SJSA1 (cell line): ENCODE measurements at places on chromosomes 1 and 21.

DNA sequence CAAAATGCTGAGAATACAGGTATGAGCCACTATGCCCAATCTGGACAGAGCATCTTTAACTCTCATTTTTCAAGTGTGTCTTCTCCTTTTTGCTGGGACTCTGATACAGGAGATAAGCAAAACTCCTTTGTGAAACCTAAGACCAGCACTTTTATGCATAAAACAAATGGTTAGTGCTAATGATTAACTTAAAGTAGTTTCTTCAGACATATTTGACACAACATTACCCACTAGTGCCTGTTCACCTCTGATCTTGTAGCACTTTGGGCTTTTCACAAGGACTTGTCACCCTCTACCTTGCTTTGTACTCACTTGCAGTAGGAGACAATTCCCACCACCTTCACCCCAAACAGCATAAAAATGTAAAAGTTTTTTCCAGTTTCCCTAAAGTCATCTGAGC is 216.3 kb downstream of the RGS7 start:
- DNase-seq: no peak

DNA sequence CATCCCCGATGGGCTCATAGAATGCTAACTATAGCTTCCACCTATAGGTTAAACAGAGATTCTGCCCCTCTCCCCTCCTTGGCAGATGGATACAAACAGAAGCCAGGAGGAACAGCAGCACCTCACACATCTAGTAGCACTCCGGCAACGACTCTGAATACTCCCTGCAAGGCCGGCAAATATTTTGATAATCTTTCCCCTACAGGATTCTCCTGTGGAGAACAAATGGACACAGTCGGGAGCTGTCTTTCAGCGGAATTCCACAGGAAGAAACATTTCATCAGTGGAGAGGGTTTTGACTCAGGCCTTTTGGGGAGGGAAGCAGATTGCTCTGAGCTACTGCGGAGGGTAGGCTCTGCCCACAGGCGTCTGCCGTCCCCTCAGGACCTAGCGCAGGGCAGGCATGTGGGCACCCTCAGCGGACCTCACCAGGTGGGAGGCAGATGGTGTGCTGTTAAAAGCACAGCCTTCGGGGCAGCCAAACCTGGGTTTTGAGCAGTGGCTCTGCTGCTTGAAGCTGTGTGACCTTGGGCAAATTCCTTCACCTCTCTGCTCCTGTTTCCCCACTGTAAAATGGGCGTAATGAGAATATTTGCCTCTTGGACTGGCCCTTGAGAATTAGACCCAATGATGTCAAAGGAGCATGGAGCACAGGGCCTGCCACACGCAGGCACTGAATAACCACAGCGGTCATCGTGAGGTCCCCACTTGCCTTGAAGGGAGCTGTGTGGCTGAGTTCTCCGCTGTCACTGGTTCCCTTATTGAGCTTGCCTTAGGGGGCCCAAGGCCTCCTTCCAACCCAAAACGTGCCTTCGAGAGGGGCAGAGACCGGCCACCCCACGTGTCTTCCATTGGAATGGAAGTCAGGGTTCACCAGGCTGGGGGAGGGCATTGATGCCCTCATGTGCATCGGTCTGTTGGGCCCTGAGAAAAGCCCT is 19.2 kb upstream of the BCAR3 start:
- DNase-seq: no peak

GRCh38 chr21:42223826-42224575 is 5.1 kb downstream of the ABCG1 start:
- no peak for DNase-seq

- no peak for DNase-seq
Observed at GRCh38 chr1:160821627-160822026, 25.7 kb downstream of the LY9 start.

DNA sequence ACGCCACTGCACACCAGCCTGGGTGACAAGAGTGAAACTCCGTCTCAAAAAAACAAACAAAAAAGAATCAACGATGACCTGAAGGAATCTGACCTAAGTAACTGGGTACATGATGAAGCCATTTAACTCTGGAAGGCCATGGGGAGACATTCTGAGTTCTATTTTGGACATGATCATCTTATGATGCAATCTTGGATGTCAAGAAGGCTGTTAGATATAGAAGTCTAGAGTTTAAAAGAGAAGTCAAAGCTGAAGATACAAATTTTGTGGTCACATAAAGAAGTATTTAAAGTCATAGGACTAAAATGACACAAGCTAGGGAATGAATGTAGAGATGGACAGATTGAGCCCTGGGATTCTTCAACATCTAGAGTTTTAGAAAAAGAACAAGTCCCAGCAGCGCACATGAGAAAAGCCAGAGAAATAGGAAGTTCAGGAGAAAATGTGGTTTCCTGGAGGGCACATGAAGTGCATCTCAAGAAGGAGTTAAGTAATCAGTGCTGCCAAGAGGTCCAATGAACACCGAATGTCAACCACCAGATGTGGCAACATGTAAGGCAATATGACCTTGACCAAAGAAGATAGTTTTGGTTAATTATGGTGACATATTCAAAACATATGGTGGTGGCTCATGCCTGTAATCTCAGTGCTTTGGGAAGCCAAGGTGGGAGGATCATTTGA is 26.8 kb downstream of the ELK4 start:
- DNase-seq: no peak

GRCh38 chr1:225361176-225361575 is 66.7 kb downstream of the LBR start:
- no peak for DNase-seq

GRCh38 chr1:189682591-189682990 is 795.1 kb downstream of the BRINP3 start:
- no peak for DNase-seq

DNA sequence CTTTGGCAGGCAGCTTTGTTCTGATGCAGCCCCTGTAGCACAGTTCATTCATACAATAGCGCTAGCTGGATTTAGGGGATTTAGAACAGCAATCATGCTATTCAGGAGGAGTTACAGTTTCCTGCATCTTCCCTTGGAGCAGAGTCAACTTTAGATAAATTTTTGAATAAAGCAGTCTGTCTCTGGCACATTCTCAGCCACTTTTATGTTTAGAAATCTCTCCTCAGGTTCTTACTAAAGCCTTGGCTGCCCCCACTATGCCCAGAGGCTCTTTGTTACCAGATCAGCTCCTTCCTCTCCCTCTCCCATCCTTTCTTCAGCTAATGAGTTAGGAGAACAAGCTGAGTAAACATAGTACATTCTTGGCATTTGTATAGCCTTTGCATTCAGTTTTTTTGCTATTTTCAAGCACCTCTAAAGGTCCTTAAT is 17.0 kb upstream of the PIGC start:
- DNase-seq: no peak

GRCh38 chr1:14189381-14189780 is 409.1 kb upstream of the KAZN start:
- DNase-seq: no peak

GRCh38 chr1:183554577-183554976 is 35.7 kb downstream of the NCF2 start:
- no peak for DNase-seq

- no peak for DNase-seq
Observed at GRCh38 chr1:69070660-69071373, 496.9 kb upstream of the LRRC7 start.

DNA sequence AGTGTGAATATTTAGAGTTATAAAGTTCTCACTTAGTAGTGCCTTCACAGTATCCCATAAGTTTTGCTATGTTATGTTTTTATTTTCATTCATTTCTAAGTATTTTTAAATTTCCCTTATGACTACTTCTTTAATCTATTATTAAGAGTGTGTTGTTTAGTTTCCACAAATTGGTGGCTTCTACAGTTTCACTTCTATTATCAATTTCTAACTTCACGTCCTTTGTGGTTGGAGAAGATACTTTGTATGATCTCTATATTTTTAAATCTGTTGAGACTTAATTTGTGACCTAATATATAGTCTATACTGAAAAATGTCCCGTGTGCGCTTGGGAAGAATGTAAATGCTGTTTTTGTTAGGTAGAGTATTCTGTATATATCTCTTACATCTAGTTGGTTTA is 11.7 kb downstream of the CHIA start:
- DNase-seq: no peak

- no peak for DNase-seq
Observed at GRCh38 chr1:229970714-229971113, 96.3 kb upstream of the GALNT2 start.

DNA sequence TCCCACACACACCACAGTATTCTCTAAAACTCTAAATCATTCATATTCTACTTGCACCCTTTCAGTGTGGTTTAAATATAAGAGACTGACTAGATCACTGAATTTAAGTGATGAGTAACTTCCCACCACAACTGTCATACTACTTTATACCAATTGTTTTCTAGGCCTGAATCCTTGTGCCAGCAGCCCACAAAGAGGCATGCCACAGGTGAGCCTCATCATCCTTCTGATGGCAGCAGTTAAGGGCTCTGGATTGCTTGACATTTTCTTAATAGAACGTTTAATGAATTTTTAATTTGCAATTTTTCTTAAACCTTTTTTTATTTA is 9.6 kb downstream of the C1orf105 start:
- DNase-seq: no peak

DNA sequence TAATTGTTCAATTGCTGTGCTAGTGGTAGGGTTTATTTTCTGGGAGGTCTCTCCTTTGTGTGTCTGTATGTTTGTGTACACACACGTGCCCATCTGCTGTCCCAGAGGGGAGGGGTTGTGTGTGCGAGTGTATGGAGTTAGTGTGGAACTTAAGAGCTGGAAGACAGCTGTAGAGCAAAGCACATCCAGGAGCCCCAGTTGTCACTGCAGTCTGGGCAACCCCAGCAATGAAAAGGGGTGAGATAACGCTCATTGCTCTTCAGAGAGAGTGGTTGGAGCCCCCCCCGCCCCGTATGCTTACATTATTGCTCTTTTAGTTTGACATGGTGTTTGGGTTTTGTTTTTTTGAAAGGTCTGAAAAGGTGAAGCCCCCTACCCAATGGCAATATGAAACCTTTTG is 36.9 kb downstream of the NCF2 start:
- no peak for DNase-seq

- DNase-seq: no peak
Observed at GRCh38 chr1:7576946-7577657, 194.0 kb upstream of the VAMP3 start.

GRCh38 chr1:171610385-171610784 is 11.7 kb upstream of the MYOCOS start:
- no peak for DNase-seq

DNA sequence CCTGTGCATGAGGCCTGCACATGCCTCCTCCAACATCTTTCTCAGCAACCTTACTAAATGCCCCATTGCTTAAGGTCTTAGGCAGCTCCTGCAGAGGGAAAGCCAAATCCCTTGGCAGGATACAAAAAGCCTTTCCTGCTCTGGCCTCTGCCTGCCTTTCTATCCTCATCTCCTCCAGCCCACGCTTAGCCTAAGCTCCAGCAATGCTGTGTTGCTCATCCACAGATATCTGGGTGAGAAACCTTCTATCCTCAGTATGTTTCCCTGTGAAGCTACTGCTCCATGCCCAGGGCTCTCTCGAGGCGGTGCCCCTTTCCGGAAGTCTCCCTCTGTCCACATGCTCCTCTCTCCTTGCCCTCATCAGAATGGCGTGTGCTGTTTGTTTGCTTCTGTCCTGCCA is 37.0 kb upstream of the CCSAP start:
- DNase-seq: no peak

- no peak for DNase-seq
Observed at GRCh38 chr1:197683895-197684553, 91.3 kb downstream of the DENND1B start.

GRCh38 chr1:176775378-176775777 is 312.4 kb downstream of the PAPPA2 start:
- no peak for DNase-seq

- DNase-seq: no peak
Observed at GRCh38 chr1:110228869-110229268, 18.8 kb downstream of the KCNC4 start.

DNA sequence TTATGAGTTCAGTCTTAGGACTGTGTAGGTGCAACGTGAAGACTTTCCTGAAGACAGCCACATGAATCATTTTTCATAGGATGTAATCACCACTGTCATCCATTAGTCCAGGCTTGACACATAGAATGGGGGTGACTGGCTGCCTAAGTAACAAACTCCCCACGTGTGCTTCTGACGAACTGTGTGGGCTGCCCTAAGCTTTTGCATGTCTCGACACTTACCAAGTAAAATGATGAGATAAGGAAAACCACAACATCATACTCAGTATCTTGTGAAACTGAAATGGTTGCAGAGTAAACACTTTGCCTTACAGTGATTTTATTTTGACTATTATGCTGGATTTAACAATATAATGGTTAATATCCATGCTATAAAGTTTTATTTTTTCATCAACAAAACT is 19.5 kb downstream of the ERG start:
- DNase-seq: no peak

GRCh38 chr1:180498594-180498993 is 3.8 kb downstream of the ACBD6 start:
- DNase-seq: no peak

DNA sequence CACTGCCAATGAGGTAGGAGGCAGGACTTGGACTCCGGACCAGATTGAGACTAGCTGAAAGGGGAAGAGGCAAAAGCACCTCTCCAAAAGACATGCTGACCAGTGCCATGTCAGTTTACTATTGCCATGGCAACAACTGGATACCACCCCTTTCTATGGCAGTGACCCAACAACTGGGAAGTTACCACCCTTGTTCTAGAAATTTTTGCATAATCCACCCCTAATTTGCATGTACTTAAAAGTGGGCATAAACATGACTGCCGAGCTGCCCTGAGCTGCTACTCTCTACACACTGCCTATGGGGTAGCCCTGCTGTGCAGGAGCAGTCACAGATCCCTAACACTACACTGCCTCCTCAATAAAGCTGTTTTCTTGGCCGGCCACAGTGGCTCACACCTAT is 19.0 kb upstream of the SLC6A9 start:
- no peak for DNase-seq

GRCh38 chr1:29631361-29631760 is 395.0 kb downstream of the PTPRU start:
- DNase-seq: no peak

DNA sequence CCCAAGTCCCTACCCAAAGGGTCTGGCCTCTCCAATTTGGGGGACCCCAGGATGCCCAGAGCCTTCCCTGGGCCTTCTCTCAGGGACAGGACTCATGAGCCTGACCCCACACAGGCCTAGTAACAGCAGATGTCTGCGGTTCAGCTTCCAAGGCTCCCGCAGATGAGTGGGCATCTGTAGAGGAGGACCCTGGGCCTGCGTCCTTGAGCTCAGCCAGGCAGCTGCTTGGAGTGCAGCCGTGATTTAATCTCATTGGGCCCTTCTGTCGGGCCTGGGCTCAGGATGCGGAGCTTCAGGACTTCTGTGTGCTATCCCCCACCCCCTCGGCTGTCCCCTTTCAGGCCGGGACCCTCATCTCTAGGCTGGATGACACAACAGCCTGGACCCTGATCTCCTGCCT is 35.4 kb downstream of the IGSF21 start:
- DNase-seq: no peak

DNA sequence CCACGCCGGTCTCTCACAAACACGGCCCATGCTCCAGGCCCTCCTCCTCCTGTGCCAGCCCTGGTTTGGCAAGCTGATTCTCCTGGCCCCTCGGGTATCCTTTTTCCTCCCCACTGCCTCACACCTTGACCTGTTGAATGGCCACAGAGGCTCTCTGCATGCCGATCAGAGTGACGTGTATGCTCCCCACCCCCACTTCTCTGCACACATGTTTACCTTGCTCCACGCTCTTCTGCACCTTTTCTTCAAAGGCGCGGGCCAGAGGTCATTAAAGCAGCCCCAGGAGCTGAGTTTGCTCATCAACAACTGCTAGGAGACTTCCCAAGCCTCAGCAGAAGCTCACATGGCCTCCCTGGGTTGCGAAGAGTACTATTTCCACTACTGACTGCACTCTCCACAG is 139.3 kb upstream of the EDN2 start:
- DNase-seq: peak; percentile 21
